ENCODE measurements at places on chromosomes 16 and 17. TPM values are rescaled to one million over a fixed set of nuclear protein-coding genes. Genes with fewer than 3 reads are reported as not detected.

PAFAH1B1 gene
- total RNA-seq = 129 TPM

CCL14 gene
- 24.2 TPM for total RNA-seq

EFCAB5 gene
- 0.70 TPM for total RNA-seq

HS3ST6 gene
- not detected for total RNA-seq

DNAI2 gene
- total RNA-seq = not detected

KCNJ12 gene
- 0.14 TPM for total RNA-seq

PAQR4 gene
- total RNA-seq = 9.4 TPM

SLC26A11 gene
- 13.3 TPM for total RNA-seq

HOXB7 gene
- total RNA-seq = 11.4 TPM

MAPT gene
- total RNA-seq = under 0.01 TPM

SPECC1 gene
- 1.7 TPM for total RNA-seq

ABCA6 gene
- total RNA-seq = 39.6 TPM

CHST4 gene
- not detected for total RNA-seq

CACNG4 gene
- not detected for total RNA-seq

SSTR5 gene
- 0.17 TPM for total RNA-seq

CLDN9 gene
- total RNA-seq = not detected

CRYM gene
- total RNA-seq = not detected

GPRC5C gene
- 1.8 TPM for total RNA-seq

ZNF629 gene
- total RNA-seq = 8.4 TPM

GLG1 gene
- total RNA-seq = 225 TPM

All from dermis blood vessel endothelial cell (primary cell).